Pancreas (tissue), 10 donors: ENCODE measurements at places on chromosomes 3 and 15. TPM values are rescaled to one million over a fixed set of nuclear protein-coding genes. Genes with fewer than 3 reads are reported as not detected.

SLC28A2 gene
- 0.09 TPM for total RNA-seq

GABRR3 gene
- not detected for total RNA-seq

CISH gene
- 7.9 TPM for total RNA-seq

DNA sequence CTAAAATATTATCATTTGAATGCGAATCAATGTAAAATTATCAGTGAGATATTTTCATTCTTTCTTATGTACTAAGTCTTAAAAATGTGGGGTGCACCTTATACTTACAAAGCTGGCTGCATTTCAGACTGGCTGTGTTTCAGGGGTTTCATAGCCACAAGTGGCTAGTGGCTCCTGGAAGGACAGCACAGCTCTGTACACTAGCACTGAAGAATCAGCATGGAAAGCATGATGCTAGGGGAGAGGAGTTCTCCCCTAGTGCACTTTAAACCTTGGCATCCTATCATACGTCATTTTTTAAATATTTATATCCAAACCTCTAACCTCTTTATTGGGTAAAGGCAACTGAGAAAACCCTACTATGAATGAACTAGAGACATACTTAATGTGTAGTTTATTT, 66.4 kb downstream of the ECT2 start:
- no peak for DNase-seq

- no peak for DNase-seq
Measured at GRCh38 chr15:29942143-29942542, 119.9 kb upstream of the TJP1 start.

- DNase-seq = no peak
Measured at GRCh38 chr15:41148065-41148464, 32.0 kb upstream of the INO80 start.

DNA sequence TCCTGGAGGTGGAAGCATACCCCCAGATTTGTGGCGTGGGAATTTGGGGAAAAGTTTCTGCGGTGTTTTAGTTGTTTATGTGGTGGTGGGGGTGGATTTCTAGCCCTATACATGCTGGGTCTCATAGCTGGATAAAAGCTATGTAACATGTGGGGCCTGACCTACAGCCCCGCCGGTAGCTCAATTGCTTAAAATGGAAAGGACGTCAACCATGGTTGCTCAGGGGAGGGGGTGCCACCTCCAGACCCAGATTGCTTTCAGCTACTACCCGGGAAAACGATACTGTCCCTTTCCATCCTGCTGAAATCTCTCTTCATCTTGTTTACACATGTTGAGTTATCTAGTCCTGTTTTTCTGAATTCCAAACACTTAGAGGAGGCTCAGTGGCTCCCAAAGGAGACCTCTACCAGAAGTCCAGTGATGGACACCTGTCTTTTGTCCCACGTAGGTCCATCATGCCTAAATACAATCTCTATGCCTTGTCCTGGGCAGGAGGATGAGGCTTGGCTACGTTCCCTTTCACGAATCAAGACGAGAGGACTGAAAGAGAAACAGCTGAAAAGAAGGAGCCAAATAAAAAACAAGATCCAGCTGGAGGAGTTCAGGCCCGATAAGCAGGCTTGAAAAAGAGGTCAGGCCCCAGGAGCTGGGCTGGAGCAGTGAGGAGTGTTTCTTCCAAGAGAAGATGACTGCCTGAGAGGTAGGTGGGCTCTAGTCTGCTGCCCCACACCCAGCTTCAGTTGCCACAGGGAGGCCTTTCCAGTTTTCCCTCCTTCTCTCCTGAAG, 72.1 kb upstream of the TPRG1 start:
- DNase-seq = no peak

DNA sequence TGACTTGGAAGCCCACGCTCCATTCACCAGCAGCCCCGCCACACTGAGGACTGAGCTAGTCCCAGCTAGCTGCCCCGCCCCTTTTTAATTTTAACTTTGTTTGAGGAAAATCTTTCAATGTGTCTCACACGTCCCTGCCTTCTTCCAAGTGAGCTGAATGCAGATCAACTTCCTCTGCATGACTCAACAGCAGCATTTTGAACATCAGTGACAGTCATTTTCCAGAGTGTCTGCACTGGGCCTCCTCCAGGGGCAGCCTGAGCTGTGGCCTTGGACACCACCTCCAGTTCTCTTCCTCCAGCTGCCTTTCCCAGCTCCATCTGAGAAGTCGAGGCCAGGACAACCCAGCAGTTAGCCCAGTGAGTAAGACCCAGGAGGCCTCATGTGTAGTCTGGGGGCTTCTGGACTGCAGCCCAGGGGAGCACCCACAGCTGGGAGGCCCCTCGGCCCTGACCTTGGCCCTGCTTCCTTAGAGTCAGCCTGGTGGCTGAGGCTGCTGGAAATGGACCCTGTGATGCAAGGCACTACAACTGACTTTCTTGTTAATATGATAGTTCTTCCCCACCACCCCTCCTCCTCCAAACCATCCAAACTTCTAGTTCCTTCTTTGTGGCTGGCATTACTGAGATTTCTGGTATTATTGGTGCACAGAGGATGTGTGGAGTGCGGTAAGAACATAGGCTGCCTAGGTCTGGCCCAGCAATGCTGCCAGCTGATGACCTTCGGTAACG, 21.4 kb upstream of the ESYT3 start:
- DNase-seq = no peak

- DNase-seq = no peak
Measured at GRCh38 chr15:60901647-60902046, 327.5 kb downstream of the RORA start.

- DNase-seq = no peak
Measured at GRCh38 chr3:73813692-73814292, 189.1 kb upstream of the PDZRN3 start.

GRCh38 chr15:89907289-89907688, 5.5 kb downstream of the ARPIN start:
- no peak for DNase-seq

DNA sequence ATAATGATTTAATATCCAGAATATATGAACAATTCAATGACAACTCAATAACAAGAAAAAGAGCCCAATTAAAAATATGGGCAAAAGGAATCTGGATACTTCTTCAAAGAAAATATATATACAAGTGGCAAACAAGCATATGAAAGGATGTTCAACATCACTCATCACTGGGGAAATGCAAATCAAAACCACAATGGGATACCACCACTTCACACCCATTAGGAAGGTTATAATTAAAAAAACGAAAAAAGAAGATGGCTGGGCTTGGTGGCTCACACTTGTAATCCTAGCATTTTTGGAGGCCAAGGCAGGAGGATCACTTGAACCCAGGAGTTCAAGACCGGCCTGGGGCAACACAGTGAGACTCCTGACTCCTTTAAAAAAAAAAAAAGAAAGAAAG, 4.1 kb downstream of the CCDC12 start:
- no peak for DNase-seq

DNA sequence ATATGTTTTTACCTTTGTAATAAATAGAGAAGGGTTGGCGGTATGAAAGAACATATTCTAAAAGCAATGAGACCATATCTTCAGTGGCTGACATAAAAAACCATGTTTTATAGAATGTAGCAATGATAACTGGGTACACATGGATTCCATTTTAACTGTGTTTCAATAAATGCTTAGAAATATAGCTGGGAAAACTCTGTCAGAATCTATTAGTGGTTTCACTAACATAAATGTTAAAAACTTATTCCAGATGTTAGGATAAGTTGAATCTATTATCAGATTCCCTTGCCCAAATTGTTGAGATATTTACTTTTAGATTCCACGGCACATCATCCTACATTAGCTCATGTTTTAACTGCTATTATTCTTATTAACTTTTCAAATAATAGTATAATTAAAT, 772.2 kb upstream of the ALCAM start:
- DNase-seq = no peak

DNA sequence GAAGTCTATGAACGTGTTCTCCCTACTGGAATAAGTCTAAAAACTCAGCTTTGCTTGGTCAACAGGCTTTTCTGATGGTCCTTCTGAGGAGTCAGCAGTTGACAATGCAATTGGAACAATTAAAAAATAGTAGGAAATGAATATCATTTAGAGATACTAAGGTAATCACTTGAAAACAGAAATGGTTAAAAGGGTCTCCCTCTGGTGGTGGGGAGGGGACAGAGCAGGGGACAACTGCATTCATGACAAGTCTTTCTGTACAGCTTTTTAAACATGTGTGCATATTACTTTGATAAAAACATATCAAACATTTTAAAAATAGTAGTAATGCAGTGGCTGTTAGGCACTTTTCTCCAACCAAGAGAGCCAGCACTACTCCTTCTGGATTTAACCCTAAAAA, 119.9 kb upstream of the FHIT start:
- no peak for DNase-seq

DNA sequence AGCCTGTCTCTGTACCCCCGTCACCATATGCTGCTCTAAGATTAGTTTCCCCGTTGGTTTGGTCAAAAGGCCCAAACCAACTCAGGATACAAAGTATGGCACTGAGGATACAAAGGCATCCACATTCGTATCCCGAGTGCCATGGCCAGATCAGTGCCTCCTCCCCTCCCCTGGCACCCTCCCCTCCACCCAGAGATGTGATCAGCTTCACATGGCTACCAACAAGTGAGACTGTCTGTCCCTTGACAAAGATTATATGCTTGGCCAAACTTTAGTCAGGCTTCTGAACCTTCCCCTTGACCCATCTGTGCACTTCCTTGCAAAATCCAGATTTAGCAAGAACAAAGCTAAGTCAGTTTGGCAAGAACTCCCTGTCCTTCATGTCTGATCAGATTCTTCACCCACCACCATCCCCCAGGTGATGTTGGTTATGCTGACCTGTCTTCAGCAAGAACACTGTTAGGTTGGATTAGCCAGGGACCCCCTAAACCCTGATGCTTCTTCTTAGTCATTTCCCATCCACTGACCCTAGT, 61.7 kb downstream of the KLF15 start:
- DNase-seq = no peak
